ENCODE measurements at places on chromosomes 6 and 20.

DNA sequence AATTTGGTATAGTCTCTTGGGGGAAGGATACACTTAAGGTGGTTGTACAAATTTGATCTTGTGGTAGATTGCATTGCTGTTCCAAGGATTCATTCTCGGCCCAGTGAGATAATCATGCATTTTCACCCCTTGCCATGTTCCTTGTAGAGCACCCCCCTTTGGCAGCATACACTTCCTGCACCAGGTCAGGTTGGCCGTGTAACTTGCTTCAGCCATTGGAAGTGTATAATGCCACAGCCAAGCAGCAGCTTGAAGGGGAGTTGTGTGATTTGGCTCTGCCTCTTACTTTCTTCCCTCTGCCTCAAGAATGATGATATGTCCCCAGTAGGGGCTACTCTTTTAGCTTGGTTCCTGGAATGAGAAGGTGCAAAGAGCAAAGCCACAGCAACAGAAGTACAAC is 21.9 kb downstream of the CCN2 start:
- no peak for DNase-seq

DNA sequence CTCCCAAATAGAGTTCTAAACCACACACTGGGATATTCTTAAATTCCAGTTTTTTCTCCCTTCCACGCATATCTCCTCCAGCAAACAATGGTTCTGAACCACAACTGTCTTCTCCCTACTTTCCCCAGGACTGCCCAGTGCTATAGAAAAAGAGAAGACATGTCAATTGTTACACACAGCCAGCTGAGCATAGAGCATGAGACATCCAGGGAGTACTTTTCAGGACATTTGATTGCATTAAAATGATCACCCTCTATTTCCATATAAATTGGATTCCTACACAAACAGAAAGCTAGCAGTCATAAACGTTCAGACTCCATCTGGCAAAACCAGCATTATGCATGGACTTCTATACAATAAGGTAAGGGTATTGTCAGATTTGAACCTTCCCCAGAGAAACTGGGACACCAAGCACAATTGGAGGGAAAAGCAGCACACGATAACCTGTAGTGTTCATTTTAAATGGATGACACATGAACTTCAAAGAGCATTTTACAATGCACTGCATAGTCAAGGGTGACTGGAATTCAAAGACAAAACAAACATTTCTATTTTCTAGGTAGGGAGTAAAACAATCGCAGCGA is 93.1 kb upstream of the HEY2 start:
- DNase-seq: no peak

DNA sequence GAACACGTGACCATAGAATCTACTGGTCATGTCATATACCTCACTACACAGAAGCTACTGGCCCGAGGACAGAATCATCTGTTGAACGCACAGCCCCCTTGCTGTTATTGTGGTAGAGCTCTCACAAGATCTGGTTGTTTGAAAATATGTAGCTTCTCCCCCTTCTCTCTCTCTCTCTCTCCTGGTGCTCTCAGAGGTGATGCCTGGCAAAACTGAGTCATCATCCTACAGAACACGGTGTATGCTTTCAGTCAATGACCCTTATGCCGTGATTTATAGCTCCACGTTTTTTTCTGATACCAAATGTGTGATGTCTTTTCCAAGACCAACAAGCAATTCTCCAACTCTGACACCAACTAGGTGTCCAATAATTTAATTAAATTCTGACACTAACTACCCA is 13.0 kb upstream of the RBM24 start:
- no peak for DNase-seq

DNA sequence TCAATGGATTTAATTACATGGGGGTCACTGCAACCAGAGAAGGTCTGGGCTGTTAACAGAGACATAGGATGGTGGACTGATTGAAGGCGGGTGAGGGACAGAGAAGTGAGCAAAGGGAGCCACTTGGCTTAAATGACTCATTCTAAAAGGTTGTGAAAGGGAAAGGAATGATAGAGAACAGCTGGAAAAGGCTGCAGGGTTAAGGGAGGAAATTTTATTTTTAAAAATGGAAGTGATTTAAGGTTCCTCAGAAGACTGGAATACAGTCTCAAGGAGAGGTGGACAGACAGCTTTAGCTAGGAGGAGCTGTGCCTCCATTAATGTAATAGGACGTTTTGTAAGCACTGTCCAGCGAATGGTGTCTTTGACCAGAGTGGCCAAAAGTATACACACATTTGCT is 46.7 kb downstream of the RGS17 start:
- DNase-seq: no peak

GRCh38 chr6:147138835-147139234 is 65.4 kb upstream of the STXBP5 start:
- DNase-seq: no peak

- no peak for DNase-seq
Observed at GRCh38 chr6:169099411-169100202, 154.0 kb downstream of the THBS2 start.

- DNase-seq: no peak
Observed at GRCh38 chr6:14804001-14804784, 441.7 kb upstream of the JARID2 start.

DNA sequence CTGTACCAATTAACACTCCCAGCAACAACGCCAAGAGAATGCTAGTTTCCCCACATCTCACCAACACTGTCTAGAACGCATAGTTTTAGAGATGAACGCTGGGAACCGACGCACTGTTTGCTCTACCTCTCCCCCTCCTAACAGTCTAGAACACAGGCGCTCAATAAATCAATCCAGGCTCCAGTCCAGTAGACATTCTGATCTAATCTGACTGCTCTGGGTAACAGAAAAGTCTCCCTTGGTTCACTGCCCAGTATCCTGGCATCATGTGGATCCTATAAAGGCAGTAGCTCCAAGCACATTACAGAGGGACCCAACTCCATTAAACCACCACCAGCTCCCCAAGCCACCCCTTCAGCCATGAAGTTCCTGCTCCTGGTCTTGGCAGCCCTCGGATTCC is at the start of gene DEFB132:
Gene DEFB132, plus strand, starts transcription at position 306 of the 400 bp plus-strand sequence. Its CDS starts 55 bp downstream, at position 361.
- DNase-seq: no peak

- no peak for DNase-seq
Observed at GRCh38 chr20:43996240-43996930, 81.7 kb downstream of the TOX2 start.

DNA sequence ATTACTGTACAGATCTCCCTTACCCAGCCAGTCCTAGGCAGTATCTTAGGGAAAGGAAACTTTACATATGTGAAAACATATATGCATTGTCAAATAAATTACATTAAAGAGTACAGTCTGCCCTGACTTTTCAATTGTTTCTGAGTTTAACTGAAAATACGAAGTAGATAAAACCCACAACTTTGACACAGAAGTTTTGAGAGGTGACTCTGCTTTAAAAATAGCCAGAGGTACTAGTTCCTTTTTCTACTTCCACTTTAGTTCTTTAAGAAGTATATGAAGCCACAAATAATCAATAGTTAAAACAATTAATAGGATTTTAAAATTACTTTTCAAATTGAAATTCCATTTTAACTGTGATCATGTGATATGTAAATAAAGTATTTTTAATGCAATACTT is 62.9 kb downstream of the BMP5 start:
- no peak for DNase-seq

DNA sequence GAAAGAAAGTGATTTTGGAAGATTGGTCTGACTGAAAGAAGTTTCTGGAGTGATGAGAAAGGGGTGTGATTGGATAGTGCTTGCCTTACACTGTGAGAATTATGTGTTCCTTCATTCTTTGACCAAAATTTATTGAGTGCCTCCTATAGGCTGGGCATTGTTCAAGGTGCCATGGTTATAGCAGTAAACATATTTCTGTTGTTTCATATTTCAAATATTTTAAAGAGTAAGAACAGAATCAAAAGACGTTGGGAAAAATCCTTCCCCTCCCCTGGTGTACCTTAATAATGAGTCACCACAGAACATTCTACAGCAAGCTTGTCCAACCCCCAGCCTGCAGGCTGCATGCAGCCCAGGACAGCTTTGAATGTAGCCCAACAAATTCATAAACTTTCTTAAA is 78.6 kb downstream of the GCLC start:
- no peak for DNase-seq

DNA sequence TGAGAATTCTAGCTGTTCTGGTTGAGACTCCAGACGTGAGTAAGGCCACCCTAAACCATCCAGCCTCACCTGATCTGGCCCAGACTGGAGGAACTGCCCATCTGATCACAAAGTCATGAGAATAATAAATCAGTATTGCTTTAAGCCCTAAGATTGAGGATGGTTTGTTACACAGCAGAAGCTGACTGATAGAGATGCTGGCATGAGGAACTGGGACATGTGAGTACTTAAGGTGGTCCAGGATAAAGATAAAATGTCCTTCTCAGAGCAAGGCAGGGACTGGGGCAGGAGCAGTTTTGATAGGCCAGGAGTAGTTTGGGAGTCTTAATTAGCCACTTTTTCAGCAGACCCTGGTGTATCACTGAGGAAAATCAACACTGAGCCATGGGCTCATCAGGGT is 6.8 kb downstream of the GTSF1L start:
- no peak for DNase-seq

DNA sequence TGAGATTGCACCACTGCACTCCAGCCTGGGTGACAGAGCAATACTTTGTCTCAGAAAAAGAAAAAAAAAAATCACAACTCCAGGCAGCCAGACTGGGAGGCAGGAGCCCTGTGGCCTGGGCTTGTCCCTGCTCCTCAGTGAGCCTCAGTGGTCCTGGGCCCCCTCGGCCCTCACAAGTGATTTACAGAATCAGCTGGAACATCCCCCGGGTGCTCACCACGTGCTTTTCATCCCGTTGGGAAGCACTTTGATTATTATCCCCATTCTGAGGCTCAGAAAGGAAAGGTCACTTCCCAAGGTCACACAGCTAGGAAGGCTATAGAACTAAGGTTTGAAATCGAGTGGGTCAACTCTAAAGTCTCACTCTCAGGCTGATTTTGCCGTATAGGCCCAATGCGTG is 43.1 kb upstream of the TLDC2 start:
- DNase-seq: no peak

- DNase-seq: no peak
Observed at GRCh38 chr6:95515975-95516374, 61.4 kb upstream of the MANEA start.

GRCh38 chr20:36547186-36548005 is 6.1 kb downstream of the MYL9 start:
- DNase-seq: no peak

- DNase-seq: no peak
Observed at GRCh38 chr6:36980876-36981619, 4.9 kb downstream of the MTCH1 start.

DNA sequence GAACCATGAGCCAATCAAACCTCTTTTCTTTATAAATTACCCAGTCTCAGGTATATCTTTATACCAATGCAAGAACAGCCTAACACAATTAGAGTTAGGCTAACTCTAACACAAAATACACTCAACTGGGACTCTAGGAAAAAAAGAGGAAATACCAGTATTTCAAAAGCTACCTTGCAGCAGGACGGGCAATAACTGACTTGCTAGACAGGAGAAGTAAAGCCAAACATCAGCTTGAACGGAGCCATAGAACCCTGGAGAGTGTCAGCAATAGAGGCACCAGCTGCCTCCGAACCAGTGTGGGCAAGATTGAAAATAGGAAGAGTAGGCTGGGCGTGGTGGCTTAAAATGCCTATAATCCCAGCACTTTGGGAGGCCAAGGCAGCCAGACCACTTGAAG is 162.0 kb upstream of the SOX4 start:
- no peak for DNase-seq

DNA sequence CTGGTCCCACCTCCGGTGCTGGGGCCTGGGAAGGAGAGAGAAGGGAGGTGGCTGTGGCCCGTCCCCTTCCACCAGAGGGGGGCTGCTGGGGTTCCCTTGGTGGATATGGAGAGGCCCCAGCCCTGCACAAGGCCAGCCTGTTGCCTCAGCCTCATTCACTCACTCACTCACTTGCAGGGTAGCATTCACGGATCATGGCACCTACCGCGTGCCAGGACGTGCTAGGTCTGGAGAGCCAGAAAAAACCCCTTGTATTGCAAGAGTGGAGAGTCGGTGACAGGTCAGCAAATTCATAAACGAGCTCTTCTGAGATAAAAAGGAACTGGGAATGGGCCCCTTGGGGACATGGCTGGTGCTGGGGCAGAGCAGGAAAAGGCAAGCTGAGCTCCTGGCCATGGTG is 6.4 kb upstream of the ZBTB46 start:
- DNase-seq: no peak

- DNase-seq: no peak
Observed at GRCh38 chr6:27471365-27472115, 1.4 kb downstream of the ZNF184 start.

GRCh38 chr6:107348224-107348623 is 111.1 kb downstream of the PDSS2 start:
- DNase-seq: no peak

GRCh38 chr20:654417-654750 is 1.4 kb upstream of the SRXN1 start:
- DNase-seq: no peak

- no peak for DNase-seq
Observed at GRCh38 chr20:17693444-17694001, 6.2 kb upstream of the BANF2 start.

DNA sequence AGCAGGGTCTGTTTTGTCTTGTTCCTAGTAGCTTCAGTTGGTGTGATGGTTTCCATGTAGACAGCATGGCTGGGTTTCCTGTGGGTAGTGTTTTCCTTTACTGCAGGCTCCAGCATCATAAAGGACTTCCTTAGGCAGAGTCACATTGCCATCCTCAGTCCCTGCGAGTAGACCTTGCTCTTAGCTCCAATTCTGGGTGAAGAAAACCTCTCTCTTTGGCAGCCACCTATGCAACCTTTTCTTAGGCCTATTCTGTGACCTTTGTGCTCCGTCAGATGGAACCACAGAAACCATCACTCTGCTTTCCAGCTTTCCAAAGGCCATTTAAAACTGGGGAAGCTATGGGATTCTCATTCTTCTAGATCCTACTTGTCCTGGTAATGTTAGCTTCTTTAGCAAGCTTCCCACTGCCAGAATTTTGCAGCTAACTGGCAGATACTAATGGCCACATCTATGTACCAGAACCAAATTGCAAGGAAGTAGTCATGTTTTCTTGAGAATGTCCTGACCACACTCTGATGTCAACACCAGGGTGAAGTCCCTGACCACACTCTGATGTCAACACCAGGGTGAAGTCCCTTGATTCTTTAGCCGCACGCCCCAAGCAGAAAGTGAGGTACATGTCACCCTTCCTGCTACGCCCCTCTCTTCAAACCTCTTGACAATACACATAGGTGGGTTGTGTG is 646.6 kb upstream of the HS3ST5 start:
- DNase-seq: no peak

GRCh38 chr6:110185879-110186278 is 5.7 kb downstream of the CDC40 start:
- no peak for DNase-seq

GRCh38 chr6:30334075-30334783 is 7.5 kb downstream of the TRIM39 start:
- no peak for DNase-seq

DNA sequence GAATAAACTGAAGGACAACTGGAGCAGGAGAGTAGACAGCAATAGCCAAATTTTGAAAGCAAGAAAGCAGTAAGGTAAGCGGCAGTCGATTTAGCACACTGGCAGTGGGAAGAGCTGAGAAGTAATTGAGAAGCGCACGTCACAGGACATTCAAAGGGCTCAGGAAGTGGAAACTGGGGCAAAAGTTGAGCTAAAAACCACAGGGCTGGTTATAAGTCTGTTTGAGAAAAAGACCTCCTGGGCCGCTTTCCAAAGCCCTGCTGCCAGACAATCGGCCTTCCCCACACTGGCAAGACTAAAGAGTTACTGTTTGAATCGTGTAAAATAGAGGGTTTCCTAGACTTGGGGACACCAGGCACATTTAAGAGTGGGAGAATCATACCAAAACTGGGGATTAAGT is 161.4 kb downstream of the DNAH8 start:
- no peak for DNase-seq
